Lung microvascular endothelial cell (primary cell): ENCODE measurements at places on chromosomes 1 and 21.
A peak's percentile ranks its signal among the peaks of the same experiment; 100 is the strongest.

DNA sequence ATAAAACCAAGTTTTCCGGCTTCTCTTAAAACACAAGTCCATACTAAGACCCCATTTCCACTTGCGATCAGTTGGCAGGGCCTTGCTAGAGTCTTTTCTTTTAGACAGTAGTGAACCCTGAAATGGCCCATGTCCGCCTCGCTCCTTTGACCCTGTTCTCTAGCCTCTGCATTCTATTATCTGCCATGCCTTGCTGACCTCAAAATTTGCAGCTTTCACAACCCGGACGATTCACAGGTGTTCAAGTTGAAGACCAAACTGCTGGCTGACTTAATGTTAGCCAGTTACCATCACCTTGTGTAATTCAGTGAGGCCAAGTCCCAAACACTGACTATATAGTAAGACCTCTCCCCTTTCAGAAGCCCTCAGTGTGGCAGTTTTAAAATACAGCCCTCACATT lies 174.2 kb downstream of the PCP4 start:
- DNase-seq, result no peak

DNA sequence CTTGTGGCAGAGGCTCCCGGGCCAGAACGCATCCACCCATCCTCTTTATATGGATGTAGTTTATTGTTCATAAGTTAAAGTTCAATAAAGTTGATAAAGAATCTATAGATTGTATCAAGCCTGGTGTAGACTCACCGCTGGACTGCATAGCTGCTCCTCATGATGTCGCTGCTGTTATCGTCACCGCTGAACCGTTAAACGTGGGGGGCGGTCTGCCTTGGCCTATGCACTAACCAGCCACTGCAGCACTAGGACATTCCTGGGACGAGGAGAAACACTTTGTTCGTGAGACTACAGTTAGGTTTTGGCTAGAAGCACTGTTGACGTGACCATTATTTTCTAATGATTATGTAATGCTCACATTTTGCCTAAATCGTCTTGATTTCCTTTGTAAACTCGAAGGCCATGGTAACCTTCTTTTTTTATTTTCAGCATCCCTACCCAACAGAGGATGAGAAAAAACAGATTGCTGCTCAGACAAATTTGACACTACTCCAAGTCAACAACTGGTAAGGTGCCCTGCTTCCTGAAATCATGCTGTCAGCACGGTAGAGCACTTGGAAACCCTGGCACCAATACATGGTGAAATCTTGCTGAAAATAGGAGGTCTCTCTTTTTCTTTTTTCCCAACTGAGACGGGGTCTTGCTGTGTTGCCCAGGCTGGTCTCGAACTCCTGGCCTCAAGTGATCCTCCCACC lies 50.2 kb downstream of the PKNOX1 start:
- no peak for DNase-seq

GRCh38 chr1:165678509-165678908 lies 19.9 kb downstream of the ALDH9A1 start:
- DNase-seq, result peak; percentile 9

GRCh38 chr1:112445596-112445995 lies 49.6 kb downstream of the CTTNBP2NL start:
- DNase-seq, result no peak
